ENCODE measurements at places on chromosomes 4 and X. TPM values are rescaled to one million over a fixed set of nuclear protein-coding genes. Genes with fewer than 3 reads are reported as not detected.

STS gene
- 8.7 TPM for total RNA-seq

NDUFB11 gene
- total RNA-seq: 49.3 TPM

CT45A1 gene
- total RNA-seq: not detected

PGM2 gene
- 9.1 TPM for total RNA-seq

UGT8 gene
- 9.6 TPM for total RNA-seq

SMIM10L2A gene
- 1.4 TPM for total RNA-seq

DNA sequence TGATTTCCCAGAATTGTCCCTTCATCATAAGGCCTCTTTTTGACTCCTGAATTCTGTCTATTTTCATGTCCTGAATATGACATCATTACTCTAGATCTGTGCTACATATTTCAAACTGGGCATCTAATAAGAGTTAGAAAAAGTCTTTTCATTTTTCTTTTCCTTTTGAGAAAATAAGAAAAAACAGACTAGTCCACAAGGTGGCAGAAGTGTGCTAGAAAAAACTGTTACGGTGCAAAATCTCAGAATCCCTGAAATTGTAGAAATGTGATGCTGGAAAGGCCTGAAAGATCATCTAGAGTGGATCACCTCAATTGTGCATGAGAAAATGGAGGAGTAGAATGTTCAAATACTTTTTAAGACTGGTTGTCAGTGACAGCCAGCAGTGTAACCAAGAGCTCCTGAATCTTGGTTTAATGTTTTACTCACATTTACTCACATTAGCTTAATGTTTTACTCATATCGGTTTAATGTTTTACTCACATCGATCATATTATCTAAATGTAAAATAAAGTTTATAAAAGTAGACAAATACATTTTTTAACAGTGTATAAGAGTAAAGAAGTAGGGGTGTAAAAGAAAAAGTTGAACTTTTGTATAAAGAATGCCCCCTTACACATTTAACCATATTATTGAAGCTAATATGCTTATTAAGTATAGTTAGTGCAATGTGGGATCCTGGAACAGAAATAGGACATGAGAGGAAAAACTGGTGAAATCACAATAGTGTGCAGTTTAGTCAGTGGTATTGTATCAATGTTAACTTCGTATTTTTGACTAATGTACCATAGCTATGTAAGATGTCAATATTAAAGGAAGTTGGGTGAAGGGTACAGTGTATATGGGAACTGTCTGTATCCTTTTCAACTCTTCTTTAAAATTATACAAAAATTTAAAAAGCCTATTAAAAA is 15.2 kb downstream of the ASB11 start:
- no peak overlapping the region for H3K4me3 ChIP-seq
- H3K27ac ChIP-seq: peak overlapping the region; percentile 56
- no peaks in the 10 kb centered on the region for H3K27me3 ChIP-seq
- no peak for DNase-seq
- H3K4me1 ChIP-seq: peaks cover 21% of the 10 kb centered on the region
- no peaks in the 10 kb centered on the region for H3K36me3 ChIP-seq

DNA sequence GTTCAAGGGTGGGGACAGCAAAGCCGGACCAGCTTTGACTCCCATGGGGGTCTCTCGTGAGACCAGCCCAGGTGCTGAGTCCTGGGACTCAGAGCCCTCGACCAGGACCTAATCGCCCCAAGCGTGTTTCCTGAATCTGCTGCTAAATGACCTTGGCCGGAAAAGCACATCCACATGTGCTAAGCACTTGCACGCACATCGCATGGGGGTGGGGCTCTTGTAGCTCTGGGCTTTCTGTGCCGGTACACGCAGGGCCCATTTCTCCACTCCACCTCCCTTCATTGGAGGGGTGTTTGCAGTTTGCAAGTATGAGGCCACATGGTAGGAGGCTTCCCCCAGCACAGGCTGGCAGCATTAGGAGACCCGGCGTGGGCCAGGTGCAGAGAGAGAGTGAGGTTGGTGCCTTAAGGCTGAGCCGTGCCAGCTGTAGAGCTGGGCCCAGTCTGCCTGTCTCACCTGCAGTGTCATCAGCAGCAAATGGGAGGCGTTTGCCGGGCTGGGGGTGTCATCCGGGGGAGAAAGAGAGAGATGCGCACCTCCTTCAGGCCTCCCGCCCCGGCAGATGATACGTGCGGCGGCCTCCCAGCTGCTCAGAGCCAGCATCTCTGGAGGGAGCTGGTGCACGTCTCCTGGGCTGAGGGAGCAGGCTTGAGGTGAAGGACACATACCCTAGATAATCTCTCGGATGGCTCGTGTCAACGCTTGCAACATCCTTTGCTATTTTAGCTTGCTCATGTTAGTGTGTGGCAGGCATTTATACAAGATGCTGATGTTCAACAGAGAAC is 45.2 kb upstream of the CLCN4 start:
- H3K4me3 ChIP-seq: no peak overlapping the region
- no peaks in the 10 kb centered on the region for H3K4me1 ChIP-seq
- H3K36me3 ChIP-seq: no peaks in the 10 kb centered on the region
- H3K27ac ChIP-seq: no peak overlapping the region
- DNase-seq: no peak

DNA sequence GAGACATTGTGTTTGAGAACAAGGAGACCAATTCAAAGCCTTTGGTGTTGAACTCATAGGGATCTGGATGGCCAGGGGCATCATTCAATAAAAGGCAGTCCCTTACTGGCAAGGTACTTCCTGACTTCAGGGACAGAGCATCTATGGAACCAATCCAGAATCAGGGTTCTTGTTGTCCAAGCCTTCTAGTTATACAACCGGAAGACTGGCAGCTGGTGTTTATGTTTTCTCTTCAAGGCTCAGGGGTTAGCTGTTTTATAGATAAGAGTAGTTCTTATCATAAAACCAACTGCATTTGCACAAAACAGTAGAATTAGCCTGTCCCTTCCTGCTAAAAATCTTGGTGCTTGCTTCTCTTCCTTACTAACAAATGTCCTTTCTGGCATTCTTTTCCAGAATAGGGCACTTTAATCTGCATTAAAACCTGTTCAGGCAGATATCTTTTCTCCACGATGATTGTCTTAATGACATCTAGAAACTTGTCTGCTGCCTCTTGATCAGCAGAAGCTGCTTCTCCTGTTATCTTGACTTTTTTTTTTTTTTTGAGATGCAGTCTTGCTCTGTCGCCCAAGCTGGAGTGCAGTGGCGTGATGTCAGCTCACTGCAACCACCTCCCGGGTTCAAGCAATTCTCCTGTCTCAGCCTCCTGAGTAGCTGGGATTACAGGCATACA is 38.4 kb upstream of the ARHGEF6 start:
- no peaks in the 10 kb centered on the region for H3K4me1 ChIP-seq
- DNase-seq: no peak
- H3K4me3 ChIP-seq: no peak overlapping the region
- no peak overlapping the region for H3K27ac ChIP-seq
- no peaks in the 10 kb centered on the region for H3K27me3 ChIP-seq
- H3K36me3 ChIP-seq: no peaks in the 10 kb centered on the region

DNA sequence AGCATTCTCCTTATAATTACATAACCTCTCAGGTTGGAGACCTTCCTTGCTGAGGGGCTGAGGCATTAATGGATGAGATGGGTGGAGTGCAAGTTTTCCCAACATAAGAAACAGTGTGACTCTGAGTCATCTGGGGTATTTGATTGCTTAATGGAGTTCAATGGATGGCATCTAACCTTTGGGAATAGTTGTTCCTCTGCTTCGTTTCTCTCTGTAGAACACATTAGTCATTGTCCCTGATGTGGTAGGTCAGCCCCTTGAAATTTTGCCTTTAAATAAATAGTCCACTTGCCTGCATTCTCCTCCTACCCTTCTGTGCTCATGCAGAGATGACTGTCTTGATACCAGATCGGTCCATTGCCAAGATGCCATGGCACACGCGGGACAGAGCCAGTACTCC is 38.6 kb downstream of the SLITRK2 start:
- no peak overlapping the region for H3K27ac ChIP-seq
- H3K4me1 ChIP-seq: no peaks in the 10 kb centered on the region
- no peaks in the 10 kb centered on the region for H3K27me3 ChIP-seq
- no peaks in the 10 kb centered on the region for H3K36me3 ChIP-seq
- no peak for DNase-seq

DNA sequence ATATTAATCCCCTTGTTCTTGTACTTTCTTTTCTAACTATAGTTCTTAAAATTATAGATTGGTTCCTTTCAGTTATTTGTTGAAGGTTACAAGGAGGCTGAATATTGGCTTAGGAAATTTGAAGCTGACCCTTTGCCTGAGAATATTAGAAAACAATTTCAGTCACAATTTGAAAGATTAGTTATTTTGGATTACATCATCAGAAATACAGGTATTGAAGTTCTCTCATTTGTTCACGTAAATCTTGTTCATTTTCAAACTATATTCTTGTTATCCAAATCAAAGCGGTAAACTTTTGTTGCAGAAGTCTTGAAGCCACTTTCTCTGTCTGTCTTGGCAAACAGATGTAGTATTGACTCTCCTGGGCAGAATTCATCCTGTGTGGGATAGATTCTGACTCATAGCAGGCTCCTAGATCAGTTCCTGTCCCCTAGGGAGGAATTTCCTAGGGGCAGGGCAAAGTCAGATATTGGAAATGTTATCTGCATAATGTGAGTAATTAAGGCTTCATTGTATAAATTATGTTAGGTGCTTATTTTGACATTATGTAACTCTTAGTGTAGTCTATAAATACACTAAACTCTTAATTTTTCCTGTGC is 25.2 kb downstream of the PI4K2B start:
- H3K36me3 ChIP-seq: no peaks in the 10 kb centered on the region
- H3K27ac ChIP-seq: no peak overlapping the region
- no peak overlapping the region for H3K4me3 ChIP-seq
- no peaks in the 10 kb centered on the region for H3K27me3 ChIP-seq
- no peaks in the 10 kb centered on the region for H3K4me1 ChIP-seq

DNA sequence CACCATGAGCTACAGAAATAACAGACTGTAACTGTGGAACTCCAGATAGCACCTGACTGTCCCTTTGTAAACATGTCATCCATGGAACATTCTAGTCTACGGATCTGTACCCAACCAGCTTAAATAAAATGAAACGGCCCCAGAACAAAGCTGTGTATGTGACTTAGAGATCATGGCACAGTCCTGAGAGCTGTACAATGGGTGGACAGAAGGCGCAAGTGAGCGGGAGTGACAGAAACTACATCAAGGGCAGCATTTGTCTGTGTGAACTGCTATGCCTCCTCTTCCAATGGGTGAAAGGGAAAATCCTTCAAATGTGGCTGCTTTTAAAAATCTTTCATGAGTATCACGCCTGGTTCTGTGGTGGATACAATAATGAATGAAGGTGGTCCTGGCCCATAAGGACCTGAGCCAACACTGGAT is 72.5 kb downstream of the FAT1 start:
- H3K27me3 ChIP-seq: no peaks in the 10 kb centered on the region
- H3K27ac ChIP-seq: peak overlapping the region; percentile 65
- no peaks in the 10 kb centered on the region for H3K36me3 ChIP-seq

DNA sequence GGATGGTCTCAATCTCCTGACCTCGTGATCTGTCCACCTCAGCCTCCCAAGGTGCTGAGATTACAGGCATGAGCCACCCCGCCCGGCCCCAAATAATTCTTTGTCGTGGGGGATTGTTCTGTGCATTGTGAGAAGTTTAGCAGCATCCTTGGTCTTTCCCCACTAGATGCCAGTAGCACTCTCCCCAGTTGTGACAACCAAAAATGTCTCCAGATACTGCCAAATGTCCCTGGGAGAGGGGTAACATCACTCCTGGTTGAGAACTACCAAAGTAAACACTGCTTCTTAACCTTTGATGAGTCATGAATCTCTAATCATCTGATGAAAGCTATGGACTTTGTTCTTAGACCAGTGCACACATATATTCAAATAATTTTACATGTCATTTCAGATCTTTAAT is 90.7 kb upstream of the BRS3 start:
- H3K4me1 ChIP-seq: no peaks in the 10 kb centered on the region
- no peak overlapping the region for H3K4me3 ChIP-seq
- no peaks in the 10 kb centered on the region for H3K36me3 ChIP-seq
- DNase-seq: no peak
- no peak overlapping the region for H3K27ac ChIP-seq

DNA sequence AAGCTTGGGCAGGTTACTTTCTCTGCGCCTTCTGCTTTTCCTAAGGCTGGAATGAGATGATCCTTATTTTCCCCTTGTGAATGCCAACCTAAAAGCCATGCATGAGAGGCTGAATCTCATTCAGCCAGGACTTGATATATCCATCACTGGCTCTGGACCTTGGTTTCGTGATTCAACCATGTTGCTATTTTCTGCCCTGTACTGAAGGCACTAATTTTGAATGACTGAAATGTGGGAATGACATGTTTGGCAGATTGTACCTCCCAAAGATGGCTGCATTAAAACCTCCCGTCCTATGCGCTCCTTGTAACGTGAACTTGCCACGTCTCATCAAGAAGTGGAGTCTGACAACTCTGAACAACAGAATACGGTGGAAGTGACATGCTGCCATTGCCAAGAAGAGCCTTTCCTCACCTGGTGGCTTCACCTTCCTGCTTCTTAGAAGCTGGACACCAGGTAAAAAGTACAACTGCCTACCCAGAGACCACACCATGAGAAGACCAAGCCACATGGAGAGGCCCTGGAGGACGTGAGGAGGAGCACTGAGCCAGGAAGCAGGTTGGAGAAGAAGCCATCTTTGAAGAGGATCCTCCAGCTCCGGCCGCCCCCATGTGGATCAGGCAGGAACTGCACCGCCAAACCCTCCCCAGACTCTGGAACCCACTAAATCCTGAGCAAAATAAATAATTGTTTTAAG is 174.5 kb downstream of the NSUN7 start:
- H3K4me1 ChIP-seq: peaks cover 10% of the 10 kb centered on the region
- H3K4me3 ChIP-seq: no peak overlapping the region
- peak; percentile 61 for DNase-seq
- peak overlapping the region; percentile 3 for H3K27ac ChIP-seq

GRCh38 chr4:154124539-154125255 is 335.8 kb upstream of the SFRP2 start:
- H3K27ac ChIP-seq: no peak overlapping the region
- no peak for DNase-seq
- no peaks in the 10 kb centered on the region for H3K36me3 ChIP-seq

GRCh38 chr4:162366146-162366545 is 202.3 kb upstream of the FSTL5 start:
- no peaks in the 10 kb centered on the region for H3K4me1 ChIP-seq
- H3K36me3 ChIP-seq: no peaks in the 10 kb centered on the region
- DNase-seq: no peak
- H3K27me3 ChIP-seq: no peaks in the 10 kb centered on the region
- no peak overlapping the region for H3K27ac ChIP-seq

DNA sequence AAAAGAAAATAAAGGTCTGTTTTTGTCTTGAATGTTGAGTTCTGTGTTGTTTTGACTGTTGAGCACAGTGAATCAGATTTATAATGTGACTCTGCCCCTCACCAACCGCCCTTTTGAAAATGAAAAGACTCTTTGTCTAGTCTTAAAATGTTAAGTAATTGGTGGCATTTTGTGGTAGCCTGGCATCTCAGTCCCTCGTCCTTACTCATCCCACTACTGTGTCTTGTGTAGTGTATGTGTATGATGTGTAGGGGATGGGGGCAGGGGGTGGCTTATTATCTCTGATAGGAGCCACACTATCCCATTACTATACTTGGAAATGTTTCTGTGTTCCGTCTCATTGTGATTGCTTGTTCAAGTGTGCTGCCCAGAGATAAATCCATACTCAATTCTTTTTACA is 12.2 kb downstream of the KLHL34 start:
- no peak overlapping the region for H3K27ac ChIP-seq
- no peaks in the 10 kb centered on the region for H3K27me3 ChIP-seq
- DNase-seq: no peak
- H3K36me3 ChIP-seq: no peaks in the 10 kb centered on the region
- no peak overlapping the region for H3K4me3 ChIP-seq

- DNase-seq: peak; percentile 7
- H3K36me3 ChIP-seq: no peaks in the 10 kb centered on the region
- no peak overlapping the region for H3K4me3 ChIP-seq
- H3K27ac ChIP-seq: no peak overlapping the region
- H3K4me1 ChIP-seq: no peaks in the 10 kb centered on the region
- no peaks in the 10 kb centered on the region for H3K27me3 ChIP-seq
Observed at GRCh38 chr4:1447676-1448588, 41.7 kb upstream of the NKX1-1 start.
